ENCODE measurements at places on chromosomes 12 and 14.

DNA sequence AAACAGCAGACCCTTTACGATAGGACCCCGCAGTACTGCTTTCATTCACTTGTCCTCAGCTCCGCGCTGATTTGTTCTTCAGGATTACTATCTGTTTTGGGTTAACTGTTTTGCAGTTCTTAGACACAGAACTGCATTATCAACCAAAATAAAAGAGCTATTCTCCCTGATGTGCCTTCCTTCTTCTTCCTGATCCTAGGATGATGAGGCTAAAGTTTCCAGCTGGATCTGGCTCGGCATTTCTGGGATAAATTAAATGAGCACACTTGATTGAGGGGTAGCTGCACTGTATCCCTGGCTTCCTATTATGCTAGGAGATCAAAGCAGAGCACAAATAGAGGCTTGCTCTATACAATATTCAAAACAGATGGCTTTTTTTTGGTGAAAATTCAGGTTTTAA is 165.7 kb downstream of the FBXL14 start:
- no peak for DNase-seq

- no peak for DNase-seq
Measured at GRCh38 chr14:67251573-67252226, 10.5 kb downstream of the PALS1 start.

DNA sequence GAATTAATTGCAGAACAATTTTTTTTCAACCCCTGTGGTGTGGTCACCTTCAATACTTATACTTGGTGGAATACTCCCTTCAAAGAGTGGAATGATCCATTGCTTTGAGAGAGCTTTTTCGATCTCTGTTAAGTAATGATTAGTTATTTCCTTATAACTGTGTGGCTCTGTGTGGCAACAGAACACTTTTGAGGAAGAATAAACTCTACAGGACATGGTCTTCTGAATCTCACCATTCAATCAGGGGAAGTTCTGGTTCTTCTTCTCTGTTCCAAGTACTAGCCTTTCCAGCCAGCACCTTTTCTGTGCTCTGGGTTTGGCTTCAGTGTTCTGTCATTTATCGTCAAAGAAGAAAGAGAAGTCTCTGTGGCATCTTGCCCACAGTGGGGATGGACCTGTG is 369.2 kb downstream of the ZFP36L1 start:
- no peak for DNase-seq

- no peak for DNase-seq
Measured at GRCh38 chr12:79886917-79887519, 47.9 kb downstream of the PPP1R12A start.

- DNase-seq = no peak
Measured at GRCh38 chr12:90653040-90653439, 301.9 kb downstream of the CCER1 start.

DNA sequence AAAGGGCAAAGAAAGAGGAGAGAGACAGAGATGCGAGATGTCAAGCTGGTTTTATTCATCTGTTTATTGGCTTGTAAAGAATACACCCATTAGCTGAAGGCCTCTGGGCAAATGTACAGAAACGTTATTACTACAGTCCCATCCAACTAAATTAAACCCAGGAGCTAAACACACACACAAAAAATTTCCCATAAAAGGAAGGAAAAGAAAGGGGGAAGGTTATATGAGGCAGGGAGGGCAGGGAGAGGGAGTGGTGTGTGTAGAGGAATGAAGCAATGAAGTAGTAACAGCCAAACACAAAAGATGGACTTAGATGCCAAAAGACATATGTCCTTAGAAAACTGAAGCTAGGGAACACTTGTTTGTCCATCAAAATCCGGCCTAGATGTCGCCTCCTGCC is 3.1 kb upstream of the MFAP5 start:
- DNase-seq = no peak

GRCh38 chr14:74258764-74259035 is 19.5 kb downstream of the VSX2 start:
- no peak for DNase-seq

DNA sequence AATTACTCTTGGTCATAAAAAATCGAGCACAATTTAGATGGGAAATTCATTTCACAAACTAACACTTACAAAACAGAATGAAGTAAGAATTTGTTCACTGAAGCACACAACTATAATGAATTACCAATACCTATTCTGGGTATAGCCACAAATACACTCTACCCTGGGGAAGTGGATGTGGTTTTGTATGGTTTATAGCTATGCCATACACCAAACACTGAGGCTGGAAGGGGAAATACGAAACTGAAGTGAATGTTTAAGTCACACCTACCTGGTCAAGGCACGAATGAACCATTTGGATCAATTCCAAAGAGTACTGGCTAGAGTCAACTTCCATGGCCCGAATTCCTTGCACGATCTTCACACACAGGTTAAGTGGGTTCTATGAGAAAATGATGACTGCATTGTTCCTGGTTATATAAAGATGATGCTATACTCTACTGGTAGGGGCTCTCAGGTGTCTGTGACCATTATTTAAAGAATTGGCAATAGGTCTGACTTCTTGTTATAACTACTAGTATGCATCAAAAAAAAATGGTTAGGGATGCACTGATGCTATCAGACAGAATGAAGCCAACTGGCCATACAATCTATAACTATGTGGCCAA is 12.8 kb downstream of the NEK9 start:
- DNase-seq = no peak

- no peak for DNase-seq
Measured at GRCh38 chr12:47302111-47302671, 222.4 kb upstream of the AMIGO2 start.

DNA sequence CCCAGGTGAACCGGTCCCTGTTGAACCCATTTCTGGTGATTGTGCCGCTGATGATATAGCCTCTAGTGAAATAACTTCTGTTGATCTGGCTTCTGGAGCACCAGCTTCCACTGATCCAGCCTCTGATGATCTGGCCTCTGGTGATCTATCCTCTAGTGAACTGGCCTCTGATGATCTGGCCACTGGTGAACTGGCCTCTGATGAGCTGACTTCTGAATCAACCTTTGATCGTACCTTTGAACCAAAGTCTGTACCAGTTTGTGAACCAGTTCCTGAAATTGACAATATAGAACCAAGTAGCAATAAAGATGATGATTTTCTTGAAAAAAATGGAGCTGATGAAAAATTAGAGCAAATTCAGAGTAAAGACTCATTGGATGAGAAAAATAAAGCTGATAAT is 59.1 kb downstream of the ATF7IP start:
- DNase-seq = no peak

DNA sequence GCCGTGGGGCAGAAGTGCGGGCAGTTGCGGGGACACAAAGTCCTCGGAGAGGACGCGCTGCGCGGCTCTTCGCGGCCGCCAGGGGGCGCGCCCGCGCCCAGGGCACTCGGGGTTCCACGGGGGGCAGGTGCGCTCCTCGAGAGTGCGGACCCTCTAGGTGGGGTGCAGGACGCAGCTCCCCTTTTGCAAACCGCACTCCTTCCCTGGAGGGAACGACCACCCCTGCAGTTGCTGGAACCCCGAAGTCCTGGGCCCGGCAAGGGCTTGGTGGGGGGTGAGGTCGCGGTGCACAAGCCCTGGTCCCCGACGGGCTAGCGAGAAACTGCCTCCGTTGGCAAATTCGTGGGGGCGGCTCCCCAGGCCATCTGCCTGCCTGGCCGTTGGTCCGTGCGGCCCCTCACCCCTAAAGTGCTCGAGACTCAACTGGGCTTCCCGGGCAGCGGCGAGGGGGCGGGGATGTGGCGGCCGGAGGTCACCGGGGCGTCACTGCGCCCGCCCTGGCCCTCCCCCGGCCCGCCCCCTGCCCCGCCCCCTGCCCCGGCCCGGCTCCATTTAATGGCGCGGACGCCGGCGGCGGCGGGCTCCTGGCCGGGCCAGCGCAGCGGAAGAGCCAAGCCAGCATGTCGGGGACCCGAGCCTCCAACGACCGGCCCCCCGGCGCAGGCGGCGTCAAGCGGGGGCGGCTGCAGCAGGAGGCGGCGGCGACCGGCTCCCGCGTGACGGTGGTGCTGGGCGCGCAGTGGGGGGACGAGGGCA is at the start of gene ADSS1:
ADSS1 (plus strand) TSS at position 579 of the 756 bp plus-strand sequence; CDS start at position 621, 42 bp downstream.
- DNase-seq = peak; percentile 43

GRCh38 chr12:122835750-122836026 is 431 bp downstream of the HIP1R start:
- DNase-seq = no peak

GRCh38 chr12:96336489-96336888 is 63.8 kb downstream of the CDK17 start:
- DNase-seq = no peak

DNA sequence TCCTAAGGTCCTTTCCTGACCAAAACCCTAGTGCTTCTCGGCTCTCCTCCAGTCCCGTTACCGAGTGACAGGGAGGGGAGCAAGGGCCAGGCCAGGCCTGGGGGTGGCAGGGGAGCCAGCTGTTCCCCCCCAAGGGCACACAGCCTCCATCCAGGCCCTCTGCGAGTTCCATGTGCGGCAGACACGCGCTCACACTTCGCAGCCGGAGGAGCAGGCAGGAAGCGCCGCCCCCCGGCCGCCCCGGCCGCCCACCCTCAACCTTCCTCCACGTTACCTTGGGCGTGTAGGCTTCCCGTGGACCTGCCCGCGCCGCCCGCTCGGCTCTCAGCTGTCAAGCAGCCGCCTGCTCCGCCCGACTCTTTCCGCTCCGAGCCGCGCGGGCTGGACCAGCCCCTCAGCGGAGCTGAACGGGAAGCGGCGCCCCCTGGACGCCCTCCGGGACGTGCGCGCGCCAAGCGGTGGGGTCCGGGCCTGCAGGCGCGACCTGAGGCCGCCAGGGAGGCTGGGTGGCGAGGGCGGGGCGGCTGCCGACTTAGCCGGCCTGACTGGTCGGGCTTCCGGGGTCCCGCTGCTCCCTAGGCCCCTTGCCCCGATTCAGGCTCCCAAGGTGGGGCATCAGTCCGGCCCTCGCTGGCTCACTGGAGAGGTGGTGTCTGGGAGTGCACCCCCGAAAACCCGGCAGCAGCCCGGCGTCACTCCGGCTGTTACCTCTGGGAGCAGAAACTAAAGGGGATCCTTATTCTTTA is at the start of gene CRACR2A:
CRACR2A (minus strand) TSS at position 369 of the 746 bp plus-strand sequence. CDS start 56,110 bp downstream, outside the sequence.
- peak; percentile 82 for DNase-seq

- no peak for DNase-seq
Measured at GRCh38 chr14:84532016-84532415, 997.9 kb upstream of the FLRT2 start.

DNA sequence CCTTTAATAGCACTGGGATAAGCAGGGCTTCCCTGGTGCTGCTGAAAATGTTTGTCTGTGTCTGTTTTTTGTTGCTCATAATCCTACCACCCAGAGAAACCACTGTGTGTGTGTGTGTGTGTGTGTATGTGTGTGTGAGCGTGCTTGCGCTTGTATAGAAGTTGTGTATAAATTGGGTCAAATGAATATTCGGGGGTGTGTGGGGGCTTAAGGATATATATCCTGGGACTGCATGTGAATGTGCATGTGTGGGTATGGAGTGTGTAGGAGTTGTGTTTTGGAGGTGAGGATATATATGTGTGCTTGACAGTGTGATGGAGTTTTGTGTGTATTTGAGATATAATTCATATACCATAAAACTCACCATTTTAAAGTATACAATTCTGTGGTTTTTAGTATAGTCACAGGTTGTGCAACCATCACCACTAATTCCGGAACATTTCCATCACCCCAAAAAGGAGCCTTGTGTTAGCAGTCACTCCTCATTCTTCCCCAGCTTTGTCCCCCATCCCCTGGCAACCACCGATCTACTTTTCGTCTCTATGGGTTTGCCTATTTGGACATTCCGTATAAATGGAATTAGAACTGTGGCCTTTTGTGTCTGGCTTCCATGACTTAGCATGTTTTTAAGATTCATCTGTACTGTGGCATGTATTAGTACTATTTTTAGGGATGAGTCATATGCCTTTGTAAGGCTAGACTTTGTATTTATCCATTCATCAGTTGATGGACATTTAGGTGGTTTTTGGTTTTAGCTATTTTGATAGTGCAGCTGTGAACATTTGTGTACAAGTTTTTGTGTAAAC is 25.6 kb downstream of the TCTN1 start:
- no peak for DNase-seq

GRCh38 chr12:29609431-29610215 is 112.1 kb upstream of the OVCH1 start:
- DNase-seq = no peak

- no peak for DNase-seq
Measured at GRCh38 chr12:12331896-12332295, 18.1 kb downstream of the MANSC1 start.

- DNase-seq = peak; percentile 94
Measured at GRCh38 chr12:57546438-57547287, at the start of gene DCTN2. TSS of gene DCTN2 (minus strand) at chr12:57547192. CDS start at chr12:57547063, 129 bp downstream.

- no peak for DNase-seq
Measured at GRCh38 chr14:61477712-61478462, 156.5 kb downstream of the PRKCH start.

GRCh38 chr14:81523016-81523415 is 10.6 kb downstream of the SEL1L start:
- DNase-seq = no peak

GRCh38 chr14:20197459-20197858 is 6.8 kb downstream of the OR11G2 start:
- no peak for DNase-seq

- no peak for DNase-seq
Measured at GRCh38 chr12:93393425-93393824, 15.7 kb downstream of the NUDT4 start.

GRCh38 chr12:6627616-6628015 is 8.1 kb downstream of the LPAR5 start:
- no peak for DNase-seq

- no peak for DNase-seq
Measured at GRCh38 chr14:78403278-78403815, 233.2 kb downstream of the NRXN3 start.

DNA sequence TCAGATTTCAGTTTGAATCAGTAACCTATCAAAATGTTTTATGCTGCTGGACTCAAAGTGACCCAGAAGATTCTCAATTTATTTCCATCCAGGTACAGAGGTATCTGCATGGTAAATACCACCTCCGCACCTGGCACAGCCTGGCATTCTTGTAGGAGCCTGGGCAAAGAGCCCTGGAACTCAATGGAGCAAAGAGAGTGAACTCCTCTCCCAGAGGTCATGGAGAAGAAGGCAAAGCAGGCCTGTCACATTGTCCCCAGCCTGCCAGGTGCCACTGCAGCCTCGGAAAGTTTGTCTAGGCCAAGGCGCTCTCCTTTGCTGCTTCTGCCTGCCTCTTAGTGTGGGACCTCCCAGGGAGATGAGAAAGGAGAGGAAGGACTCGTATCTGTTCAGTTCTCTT is 319.8 kb downstream of the ZFP36L1 start:
- DNase-seq = no peak

- DNase-seq = no peak
Measured at GRCh38 chr14:92414690-92415445, 91.9 kb downstream of the SLC24A4 start.

All from stimulated activated naive B cell treated with anti-CD40 and anti-IgM and Interleukin-4, amounts not matched to agents 10 μg/mL and 1 μg/mL and 100 μg/mL, for 72 hours (primary cell).